ENCODE measurements at places on chromosomes 3 and 15. TPM values are rescaled to one million over a fixed set of nuclear protein-coding genes. Genes with fewer than 3 reads are reported as not detected.

DNA sequence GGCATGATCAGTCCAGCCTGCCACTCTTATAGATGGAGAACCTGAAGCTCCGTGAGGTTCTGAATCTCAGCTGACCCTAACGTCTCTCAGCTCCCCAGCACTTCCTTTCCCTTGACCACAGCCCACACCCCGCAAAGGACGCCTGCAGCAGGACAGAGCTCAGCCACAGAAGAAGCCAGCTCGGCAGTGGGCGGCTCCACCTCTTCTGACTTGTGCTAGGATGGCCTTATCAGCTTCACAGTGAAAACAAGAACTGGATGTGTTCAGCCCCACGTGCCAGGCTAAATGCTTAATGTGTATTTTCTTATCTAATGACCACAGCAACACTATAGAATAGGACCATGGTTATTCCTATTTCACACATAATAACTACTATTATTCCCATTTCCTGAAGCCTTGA, 127.6 kb downstream of the ARNT2 start:
- H3K4me1 ChIP-seq: peaks cover 9% of the 10 kb centered on the region
- H3K27ac ChIP-seq: peak overlapping the region; percentile 35
- no peaks in the 10 kb centered on the region for H3K27me3 ChIP-seq
- H3K4me3 ChIP-seq: no peak overlapping the region
- DNase-seq: no peak
- H3K36me3 ChIP-seq: no peaks in the 10 kb centered on the region

GRCh38 chr3:57787867-57788623, 31.9 kb downstream of the SLMAP start:
- no peaks in the 10 kb centered on the region for H3K4me1 ChIP-seq
- no peaks in the 10 kb centered on the region for H3K27me3 ChIP-seq
- H3K36me3 ChIP-seq: no peaks in the 10 kb centered on the region

DNA sequence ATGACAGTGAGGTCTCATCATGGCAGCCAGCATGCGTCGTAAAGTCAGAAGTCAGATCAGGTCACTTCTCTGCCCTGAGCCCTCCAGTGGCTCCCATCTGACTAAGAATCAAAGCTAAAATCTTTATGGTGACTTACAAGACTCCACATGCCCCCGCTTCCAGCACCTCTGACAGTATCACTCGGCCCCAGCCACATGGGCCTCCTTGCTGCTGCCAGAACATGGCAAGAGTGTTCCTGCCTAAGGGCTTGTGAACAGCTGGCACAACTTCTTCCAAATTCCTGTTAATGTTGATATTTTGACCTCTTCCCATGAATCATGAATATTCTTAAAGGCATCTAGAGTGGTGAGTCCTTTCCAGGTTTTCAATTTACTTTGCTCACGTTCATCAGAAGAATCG, 20.5 kb downstream of the POLR2M start:
- H3K4me1 ChIP-seq: no peaks in the 10 kb centered on the region
- no peak overlapping the region for H3K4me3 ChIP-seq
- H3K36me3 ChIP-seq: no peaks in the 10 kb centered on the region
- H3K27me3 ChIP-seq: no peaks in the 10 kb centered on the region
- DNase-seq: no peak

GRCh38 chr3:33940149-33940548, 141.7 kb downstream of the PDCD6IP start:
- H3K4me3 ChIP-seq: no peak overlapping the region
- no peaks in the 10 kb centered on the region for H3K4me1 ChIP-seq
- H3K27me3 ChIP-seq: no peaks in the 10 kb centered on the region
- H3K27ac ChIP-seq: no peak overlapping the region

The PEX5L gene
- total RNA-seq: not detected

DNA sequence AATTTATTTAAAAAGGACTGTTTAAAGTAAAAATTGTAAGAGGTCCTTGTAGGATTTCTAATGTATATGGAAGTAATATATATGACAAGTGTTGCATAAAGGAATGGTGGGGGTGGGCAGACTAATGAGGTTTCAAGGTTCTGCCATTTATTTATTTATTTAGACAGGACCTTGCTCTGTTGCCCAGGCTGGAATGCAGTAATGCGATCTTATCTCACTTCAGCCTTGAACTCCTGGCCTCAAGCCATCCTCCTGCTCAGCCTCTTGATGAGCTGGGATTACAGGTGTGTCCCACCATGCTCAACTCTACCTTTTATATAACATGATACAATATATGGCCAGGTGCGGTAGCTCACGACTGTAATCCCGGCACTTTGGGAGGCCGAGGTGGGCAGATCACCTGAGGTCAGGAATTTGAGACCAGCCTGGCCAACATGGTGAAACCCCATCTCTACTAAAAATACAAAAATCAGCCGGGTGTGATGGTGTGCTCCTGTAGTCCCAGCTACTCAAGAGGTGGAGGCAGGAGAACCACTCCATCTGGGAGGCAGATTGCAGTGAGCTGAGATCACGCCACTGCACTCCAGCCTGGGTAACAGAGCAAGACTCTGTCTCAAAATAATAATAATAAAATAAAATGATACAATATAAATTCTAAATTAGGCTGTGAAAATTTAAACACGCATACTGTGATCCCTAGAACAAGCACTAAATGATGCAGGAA, 33.8 kb upstream of the IGF2BP2 start:
- H3K27ac ChIP-seq: no peak overlapping the region
- H3K36me3 ChIP-seq: no peaks in the 10 kb centered on the region
- H3K4me1 ChIP-seq: no peaks in the 10 kb centered on the region

GRCh38 chr15:44705986-44706385, 5.1 kb downstream of the PATL2 start:
- no peaks in the 10 kb centered on the region for H3K27me3 ChIP-seq
- no peak overlapping the region for H3K4me3 ChIP-seq
- no peaks in the 10 kb centered on the region for H3K36me3 ChIP-seq
- peaks cover 9% of the 10 kb centered on the region for H3K4me1 ChIP-seq
- DNase-seq: no peak

The ZNF592 gene
- total RNA-seq: 24.4 TPM

DNA sequence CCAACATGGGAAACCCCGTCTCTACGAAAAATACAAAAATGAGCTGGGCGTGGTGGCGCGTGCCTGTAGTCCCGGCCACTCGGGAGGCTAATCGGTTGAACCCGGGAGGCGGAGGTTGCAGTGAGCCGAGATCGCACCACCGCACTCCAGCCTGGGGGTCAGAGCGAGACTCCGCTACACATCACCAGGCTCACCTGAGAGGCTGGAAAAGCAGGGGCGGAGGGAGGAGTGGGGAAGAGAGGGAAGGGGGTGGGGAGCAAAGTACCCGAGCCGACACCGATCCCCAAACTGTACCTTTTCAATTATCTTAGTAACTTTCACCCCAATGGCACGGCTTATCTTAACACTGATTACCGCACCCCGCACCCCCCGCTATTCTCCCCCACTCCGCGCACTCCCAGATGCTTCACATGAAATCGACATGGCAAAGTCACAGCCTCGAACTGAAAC, 46.4 kb upstream of the SYNM start:
- H3K36me3 ChIP-seq: no peaks in the 10 kb centered on the region
- peaks cover 20% of the 10 kb centered on the region for H3K4me1 ChIP-seq
- H3K27ac ChIP-seq: peak overlapping the region; percentile 69
- DNase-seq: no peak

Data from thoracic aorta (tissue), 2 donors.